Hematopoietic multipotent progenitor cell treated with erythropoietin and hydrocortisone succinate and interleukin-3 and kit ligand, for 17 days (in vitro differentiated cells): ENCODE measurements at places on chromosomes 5 and 9.
A peak's percentile ranks its signal among the peaks of the same experiment; 100 is the strongest.

GRCh38 chr5:83109380-83109779, 32.0 kb downstream of the XRCC4 start:
- no peak for DNase-seq

DNA sequence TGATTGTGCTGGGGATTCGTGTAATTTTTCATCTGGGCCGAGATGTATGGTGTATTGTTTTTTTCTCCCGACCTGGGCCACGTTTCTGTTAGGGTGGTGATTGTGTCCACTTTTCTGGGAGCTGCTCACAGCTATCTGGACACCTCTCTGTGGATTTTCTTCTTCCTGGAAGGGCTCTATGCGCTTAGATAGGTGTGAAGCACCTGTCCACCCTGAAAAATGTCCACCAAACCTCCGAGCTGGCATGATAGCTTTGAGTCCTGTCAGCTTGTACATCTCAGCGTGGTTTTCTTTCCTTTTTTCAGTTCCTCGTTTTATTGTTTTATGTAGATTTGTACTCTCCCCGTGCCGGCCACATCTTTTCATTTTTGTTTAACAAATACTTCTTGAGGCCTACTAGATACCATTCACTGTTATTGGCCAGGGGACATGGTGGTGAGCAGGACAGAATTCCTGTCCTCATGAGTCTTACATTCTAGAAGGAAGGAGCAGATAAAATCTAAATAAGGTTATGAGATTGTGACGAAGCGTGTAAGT, 1.1 kb downstream of the UGCG start:
- DNase-seq: peak; percentile 39

GRCh38 chr9:115296831-115297565, 179.0 kb upstream of the TNC start:
- no peak for DNase-seq

DNA sequence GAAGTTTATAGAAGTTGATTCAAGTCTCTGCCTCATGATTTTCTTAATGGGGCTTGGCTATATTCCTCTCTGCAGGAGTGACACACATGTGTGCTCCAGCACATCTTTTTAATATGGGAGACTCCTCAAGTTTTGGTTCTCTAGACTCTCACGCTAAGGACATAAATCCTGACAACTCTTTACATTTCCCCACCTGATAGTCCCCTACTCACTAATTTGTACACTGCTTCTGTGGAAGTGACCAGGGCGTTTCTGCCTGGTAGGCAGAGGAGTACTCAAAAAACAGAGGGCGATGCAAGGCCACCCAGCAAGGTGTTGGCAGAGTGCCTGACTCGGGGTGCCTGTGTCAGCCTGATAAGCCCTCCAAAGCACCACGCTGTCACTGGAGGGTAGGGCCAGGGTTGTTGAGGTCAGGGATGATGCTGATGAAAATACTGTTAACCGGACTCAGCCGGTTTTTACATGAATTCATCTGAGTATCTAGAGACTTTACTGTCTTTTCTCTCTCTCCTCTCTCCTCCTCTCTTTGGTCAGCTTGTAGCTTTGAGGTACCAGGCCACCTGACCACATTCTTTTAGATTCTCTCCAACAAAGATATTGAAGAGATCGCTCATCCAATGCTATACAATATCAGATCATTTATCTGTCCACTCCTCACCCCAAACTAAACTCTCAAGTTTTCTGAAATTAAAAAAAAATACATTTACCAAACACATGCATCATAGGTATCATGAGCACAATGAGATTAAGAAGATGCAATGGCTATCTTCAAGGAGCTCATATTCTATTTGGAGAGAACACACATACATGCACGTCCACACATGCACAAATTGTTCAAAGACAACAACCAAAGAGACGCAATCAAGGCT, 205.2 kb downstream of the PIK3R1 start:
- peak; percentile 100 for DNase-seq

DNA sequence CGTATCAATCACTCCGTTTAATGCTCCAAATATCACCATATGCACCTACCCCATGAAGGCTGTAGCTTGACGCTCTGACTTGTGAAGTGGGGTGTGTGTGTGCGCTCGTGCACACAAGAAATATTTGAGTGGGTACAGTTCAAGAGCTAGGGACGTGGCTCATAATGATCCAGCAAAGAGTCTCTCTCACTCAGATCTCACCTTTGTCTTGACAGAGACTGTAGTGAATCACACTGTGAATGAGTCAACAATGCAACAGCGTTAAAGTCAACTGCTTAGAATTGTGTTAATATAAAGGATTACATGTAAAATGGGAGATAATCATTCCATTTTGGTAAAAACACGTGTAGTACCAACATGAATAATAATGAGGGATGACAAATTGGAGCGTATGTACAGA, 119.4 kb downstream of the MED27 start:
- no peak for DNase-seq

DNA sequence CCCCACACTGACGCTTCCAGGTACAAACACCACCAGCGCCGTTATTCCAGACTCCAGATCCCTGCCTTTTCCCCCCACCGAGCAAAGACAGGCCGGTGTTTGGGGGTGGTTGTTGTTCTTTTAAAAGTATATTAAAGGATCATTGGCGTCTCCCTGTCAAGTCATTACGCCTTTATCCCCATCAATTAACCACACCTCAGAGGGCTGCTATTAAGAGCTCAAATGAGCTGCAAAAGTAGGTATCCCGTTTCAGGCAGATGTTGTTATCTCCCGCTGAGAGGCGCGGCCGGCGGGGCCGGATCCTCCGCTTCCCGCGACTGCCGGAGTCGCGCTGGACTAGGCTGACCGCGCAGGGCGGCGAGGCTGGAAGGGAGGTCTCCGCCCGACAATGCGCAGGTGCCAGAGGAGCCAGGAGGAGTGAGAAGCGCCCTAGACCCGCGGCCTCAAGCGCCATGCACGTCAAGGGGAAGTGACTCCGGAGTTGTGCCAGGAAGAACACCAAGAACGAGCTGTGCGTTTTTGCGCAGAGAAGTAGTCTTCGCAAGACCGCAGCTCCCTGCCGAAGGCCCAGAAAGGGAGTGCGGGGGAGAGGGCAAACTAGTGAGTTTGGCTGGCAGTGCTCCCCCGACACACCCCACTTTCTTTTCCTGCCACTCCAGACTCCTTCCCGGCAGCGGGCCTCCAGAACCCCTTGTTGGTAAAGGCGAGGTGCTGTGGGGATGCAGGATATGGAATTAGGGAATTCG, 8.2 kb downstream of the NR2F1-AS1 start:
- no peak for DNase-seq

- DNase-seq: no peak
These were observed 53.9 kb downstream of the CFAP95 start for GRCh38 chr9:69874301-69875060.

- no peak for DNase-seq
These were observed 616.3 kb upstream of the KLF4 start for GRCh38 chr9:108105885-108106284.

DNA sequence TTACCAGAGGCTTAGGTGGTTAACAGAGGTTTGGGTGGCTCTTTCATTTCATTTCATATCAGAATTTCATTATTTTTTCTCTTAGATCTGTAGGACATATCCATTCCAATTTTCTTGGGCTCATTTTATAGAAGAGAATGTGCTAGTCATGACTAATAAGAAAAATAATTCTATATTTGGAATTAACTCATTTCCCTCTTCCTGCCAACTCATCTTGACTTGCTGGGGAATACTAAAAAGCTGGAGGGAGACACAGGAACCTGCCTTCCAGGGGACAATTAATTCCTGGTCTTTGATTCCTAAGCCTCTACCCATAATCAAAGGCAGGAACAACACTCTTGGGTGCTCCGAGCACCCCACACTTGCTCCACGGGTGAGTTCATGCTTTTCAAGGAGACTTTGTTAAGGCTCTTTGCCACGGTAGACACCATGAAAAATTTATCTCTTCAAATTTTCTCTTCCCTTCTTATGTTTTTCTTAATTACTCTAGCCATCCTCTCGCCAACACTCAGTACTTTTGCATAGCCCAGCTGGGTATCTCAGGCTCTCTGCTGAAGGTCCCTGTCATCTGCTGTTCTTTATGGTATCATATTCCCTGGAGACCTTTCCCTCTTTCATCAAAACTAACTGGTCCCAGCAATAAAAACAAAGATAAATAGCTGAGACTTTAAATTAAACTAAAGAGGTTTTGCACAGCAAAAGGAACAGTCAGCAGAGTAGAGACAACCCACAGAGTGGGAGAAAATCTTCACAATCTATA, 273.9 kb downstream of the NPR3 start:
- DNase-seq: no peak

DNA sequence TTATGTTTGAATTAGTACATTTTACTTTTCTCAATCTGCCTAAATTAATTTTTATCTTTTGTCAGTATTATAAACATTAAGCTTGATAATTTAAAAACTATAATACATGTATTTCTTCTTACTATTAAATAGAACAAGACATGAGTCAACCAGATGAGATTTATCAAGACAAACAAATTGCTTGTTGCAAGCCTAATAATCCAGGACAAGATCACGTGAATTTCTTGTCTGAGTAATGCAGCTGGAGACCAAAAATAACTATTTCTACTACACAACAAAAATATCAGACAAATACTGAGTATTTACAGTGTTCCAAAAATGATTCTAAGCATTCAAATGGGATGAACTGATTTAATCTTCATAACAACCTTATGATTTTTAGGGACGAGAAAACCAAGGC, 339.1 kb upstream of the PRR16 start:
- no peak for DNase-seq

DNA sequence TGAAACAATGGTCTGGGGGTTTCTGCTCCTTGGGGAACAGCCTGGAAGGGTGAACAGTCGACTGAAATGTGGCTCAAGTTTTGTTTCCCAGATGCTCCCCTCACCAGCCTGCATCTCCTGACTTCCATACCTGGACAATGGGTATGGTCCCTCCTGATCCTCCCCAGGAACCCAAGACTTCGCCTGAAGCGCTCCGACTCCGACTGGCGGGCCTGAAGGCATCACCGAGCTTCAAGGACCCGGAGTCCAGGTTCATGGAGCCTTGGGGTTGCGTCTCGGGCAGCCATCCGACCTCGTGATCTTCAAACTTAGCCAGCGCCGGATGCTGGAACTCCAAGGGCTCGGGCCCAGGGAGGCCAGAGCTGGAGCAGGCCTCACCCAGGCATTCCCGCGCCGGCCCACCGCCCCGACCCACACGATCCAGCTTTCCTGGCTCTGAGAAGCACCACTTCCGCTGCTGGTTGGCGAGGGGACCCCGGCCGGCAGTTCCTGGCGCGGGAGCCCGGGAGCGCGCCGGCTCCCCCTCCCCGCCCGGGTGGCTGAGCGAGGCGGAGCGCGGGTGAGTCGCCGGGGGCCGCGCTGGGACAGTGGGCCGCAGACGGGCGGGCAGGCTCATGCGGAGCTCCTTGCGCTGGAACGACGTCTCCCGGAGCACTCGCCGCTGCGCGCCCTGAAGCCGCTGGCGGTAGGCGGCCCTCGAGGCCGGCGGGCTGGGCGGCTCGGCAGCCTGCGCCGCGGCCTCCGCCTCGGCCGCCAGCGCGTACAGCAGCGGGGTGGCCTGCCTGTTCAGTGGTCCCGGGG, 5.2 kb downstream of the SHROOM1 start:
- no peak for DNase-seq

DNA sequence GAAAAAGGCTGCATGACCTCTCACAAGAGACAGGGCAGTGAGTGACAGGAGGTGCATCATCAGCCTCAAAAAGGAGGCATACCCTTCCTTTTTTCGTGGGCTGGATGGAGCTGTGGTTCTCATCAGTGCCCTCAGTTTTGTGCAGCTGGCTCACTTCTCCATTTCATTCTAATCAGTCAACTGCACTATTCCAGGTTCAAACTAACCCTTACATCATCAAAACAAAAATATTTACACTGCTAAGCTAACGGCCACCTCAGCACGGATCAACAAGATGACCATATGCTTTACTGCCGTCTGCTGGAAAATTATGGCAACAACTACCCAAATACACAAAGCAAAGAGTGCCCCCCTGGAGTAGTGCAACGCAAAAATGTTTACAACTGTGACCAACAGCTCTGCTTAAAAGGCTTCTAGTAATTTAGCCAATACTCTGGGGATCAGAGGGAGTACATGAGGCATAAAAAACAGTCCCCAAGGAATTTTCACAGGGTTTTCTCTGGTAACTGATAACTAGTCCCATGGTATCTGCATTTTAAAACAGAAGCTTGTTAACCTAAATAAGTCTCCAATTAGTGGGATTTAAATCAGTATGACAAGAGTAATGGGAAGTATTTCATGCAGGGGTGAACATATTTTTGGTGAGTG, 10.8 kb downstream of the KCNV2 start:
- peak; percentile 73 for DNase-seq

GRCh38 chr9:133463864-133464615, 4.3 kb downstream of the CACFD1 start:
- no peak for DNase-seq

DNA sequence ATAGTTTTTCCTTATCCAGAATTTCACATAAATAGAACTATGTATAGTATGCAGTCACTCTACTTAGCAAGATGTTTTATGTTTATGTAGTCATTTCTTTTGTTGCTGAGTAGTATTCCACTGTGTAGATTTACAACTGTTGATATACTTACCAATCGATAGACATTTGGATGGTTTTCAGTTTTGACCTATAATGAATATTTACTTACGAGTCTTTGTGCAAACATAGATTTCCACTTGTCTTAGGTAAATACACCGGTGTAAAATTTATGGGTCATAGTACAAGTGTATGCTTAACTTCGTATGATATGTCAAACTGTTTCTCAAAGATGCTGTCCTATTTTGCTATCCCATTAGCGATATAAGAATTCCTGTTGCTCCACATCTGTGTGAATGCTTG, 19.7 kb upstream of the OR2K2 start:
- DNase-seq: no peak

GRCh38 chr5:107381189-107381856, 289.4 kb downstream of the EFNA5 start:
- no peak for DNase-seq

DNA sequence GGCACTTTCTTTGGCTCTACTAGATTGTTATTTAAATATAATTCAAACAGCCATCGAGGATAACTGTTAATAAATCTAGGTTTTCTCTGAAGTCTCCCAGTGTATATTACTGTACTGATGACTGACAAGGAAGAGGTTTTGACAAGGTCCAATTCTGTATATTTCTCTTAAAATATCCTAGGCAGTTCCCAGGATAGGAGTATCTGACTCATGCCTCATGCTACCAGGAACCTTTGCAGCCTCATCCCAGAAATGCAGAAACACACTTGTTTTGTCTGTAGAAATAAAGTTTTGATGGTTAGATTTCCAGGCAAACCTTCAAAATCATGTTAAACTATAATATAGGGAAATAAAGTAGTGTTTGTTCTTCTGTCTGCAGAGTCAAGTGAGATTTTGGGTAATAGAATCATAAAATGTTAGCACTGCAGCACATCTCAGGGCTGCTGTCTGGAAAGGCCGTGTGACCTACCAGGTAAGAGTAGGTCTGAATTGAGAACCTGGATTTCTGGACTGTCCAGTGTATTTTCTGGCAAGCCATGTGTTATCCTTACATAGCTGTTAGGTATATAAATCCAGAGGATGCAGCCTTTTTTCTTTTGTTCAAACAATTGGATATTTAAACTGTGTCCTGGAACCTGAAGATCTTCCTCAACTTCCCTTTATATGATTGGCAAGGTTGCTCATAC, 8.3 kb downstream of the UBE2D2 start:
- DNase-seq: no peak

- DNase-seq: no peak
These were observed 45.4 kb upstream of the FBXW11 start for GRCh38 chr5:172051643-172052339.
